ENCODE measurements at places on chromosomes 2 and 18. TPM values are rescaled to one million over a fixed set of nuclear protein-coding genes. Genes with fewer than 3 reads are reported as not detected.

Gene PRKAG3
- total RNA-seq, result not detected

Gene KIAA2012
- total RNA-seq, result not detected

Gene CHN1
- total RNA-seq, result 0.68 TPM

Gene SRD5A2
- not detected for total RNA-seq

Gene IGFBP5
- total RNA-seq, result not detected

Gene PSTPIP2
- 7.9 TPM for total RNA-seq

Measured in activated CD4-positive, alpha-beta memory T cell treated with anti-CD3 and anti-CD28 coated beads, Interleukin-2, amount 10 ng/mL, durations not matched to agents 7 days and 5 days (primary cell).